ENCODE measurements at places on chromosomes 2 and 18.

GRCh38 chr2:60707750-60708371 is 48.2 kb upstream of the PAPOLG start:
- no peak for DNase-seq

GRCh38 chr18:68034296-68034695 is 517.8 kb upstream of the DSEL start:
- DNase-seq = no peak

DNA sequence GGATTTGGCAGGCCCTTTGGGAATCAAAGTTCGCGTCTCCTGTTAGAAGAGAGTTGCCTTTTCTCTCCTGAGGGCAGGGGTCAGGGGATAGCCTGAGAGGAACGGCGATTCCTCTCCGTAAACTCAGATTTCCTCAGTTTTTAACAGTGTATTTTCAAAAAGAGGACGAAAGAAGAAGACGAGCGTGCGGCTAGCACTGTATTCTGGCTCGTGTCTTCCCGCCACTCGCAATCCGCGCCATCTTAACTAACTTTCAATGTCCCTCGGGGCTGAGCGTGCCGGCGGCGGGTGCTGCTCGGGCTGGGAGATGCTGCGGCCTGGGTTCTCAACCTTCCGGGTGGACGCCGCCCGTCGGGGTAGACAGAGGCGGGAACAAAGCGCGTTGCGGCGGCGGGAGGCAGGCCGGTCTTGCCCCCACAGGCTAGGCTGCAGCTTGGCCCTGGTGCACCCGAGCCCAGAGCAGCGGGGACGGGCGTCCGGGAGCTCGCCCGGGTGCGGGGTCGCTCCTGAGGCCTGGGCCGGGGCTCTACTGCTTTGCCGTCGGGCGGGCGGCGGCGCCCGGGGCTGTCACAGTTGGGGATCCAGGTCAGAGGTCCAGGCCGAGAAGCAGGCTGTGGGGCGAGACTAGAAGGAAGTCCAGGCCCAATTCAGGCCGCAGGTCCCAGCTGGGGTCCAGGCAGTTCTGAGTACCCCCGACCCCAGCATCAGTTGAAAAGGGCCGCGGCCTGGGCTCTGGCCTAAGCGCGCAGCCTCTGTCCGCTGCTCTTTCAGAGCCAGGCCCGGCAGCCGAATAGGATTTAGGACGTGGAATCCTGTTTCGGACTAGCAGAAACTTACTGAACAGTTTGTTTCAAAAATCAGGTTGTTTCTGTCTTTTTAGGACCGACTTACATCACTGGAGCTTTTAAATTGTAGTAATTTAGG is 11.8 kb downstream of the TBR1 start:
- DNase-seq = no peak

- DNase-seq = no peak
Observed at GRCh38 chr2:226048611-226049010, 649.1 kb downstream of the NYAP2 start.

GRCh38 chr2:59413751-59414570 is 1139.5 kb downstream of the BCL11A start:
- no peak for DNase-seq

DNA sequence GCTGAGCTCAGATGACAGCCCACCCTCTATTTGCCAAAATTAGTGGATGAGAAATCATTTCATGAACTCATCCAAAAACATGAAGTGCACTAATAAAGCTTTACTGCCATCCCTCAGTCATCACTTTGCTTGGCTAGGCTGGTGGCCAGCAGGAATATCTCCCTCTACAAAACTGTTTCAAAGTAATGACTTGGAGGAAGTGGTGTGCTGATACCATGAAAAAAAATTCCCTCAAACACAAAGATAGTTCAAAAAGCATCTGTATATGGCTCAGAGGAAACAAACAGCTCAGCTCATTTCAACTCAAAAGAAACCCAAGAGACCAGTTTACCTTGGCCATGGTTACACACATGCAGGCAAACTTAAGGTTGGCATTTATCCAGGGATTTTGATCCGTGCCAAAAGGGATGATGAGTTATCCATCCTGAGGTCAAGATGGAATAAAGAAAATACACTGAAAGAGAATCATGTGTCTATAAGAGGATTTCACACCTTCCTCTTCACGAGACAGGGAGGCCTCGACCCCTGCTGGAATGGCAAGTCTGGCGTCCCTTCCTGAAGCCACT is 18.4 kb upstream of the WIPF1 start:
- no peak for DNase-seq

- DNase-seq = no peak
Observed at GRCh38 chr2:73109431-73110167, 3.1 kb downstream of the RAB11FIP5 start.

DNA sequence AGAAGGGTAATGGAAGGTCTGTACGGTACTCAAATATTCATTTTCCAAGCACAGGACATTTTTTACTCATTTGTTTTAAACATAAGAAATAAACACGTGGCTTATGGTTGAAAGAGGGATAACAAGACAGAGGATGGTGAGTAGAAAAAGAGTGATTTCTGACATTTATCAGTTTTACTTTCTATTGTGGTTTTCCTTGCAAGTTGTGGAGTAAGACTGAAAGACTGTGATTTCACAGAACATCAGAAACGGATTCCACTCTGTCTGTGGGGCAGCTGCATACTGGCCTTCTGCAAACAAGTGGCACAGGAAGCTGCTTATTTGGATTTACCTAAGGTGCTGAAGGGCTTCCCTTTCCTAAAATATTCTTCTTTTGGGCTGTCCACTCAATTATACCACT is 122.2 kb upstream of the ITGB6 start:
- DNase-seq = no peak

GRCh38 chr2:45242161-45242741 is 233.0 kb upstream of the SIX2 start:
- no peak for DNase-seq

- DNase-seq = no peak
Observed at GRCh38 chr2:144582651-144583380, 62.9 kb upstream of the ZEB2 start.

DNA sequence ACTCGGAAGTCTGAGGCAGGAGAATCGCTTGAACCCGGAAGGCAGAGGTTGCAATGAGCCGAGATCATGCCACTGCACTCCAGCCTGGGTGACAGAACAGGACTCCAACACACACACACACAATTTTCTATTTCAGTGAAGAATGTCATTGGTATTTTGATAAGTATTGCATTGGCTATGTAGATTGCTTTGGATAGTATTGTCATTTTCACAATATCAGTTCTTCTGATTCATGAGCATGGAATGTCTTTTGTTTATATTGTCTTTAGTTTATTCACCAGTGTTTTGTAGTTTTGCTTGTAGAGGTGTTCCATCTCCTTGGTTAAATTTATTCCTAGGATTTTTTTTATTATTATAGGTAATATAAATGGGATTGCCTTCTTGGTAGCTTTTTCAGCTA is 693.4 kb upstream of the SYT4 start:
- no peak for DNase-seq

- no peak for DNase-seq
Observed at GRCh38 chr2:201888426-201888800, 82.1 kb downstream of the CDK15 start.

GRCh38 chr2:134919341-134920210 is 954 bp downstream of the CCNT2 start:
- DNase-seq = peak; percentile 60

DNA sequence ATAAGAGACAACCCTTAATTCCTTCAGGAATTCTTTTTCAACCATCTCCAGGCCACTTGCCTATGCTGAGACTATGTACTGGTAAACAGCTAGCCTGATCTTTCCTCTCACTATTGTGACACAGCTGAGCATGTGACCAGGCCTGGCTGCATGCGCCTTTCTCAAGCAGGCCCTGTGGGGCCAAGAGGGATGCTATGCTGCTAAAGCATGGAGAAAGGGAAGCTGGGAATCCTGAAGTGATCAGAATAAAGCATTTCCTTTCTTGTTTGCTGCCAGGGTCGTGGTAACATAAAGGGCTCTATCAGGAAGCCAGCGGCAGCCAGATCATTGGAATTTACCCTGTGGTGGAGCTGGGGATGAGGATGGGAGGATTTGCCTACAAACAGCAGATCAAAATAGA is 29.8 kb upstream of the LCLAT1 start:
- DNase-seq = peak; percentile 82

DNA sequence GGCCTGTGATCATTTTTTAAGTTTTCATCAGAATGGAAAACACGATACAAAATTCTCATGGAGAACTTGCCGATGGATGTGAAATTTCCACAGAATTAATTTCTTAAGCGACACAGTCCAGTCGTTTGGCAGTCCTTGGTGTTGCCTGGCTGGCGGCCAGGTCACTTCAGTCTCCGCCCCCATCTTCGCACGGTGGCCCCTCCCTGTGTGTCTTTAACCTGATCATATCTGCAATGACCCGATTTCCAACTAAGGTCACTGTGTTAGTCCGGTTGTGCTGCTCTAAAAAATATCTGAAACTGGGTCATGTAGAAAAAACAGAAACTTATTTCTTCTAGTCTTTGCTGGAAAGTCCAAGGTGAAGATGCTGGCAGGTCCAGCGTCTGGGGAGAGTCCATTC is 44.5 kb upstream of the COPS8 start:
- peak; percentile 74 for DNase-seq

- no peak for DNase-seq
Observed at GRCh38 chr18:49976795-49977560, 163.6 kb upstream of the ACAA2 start.

DNA sequence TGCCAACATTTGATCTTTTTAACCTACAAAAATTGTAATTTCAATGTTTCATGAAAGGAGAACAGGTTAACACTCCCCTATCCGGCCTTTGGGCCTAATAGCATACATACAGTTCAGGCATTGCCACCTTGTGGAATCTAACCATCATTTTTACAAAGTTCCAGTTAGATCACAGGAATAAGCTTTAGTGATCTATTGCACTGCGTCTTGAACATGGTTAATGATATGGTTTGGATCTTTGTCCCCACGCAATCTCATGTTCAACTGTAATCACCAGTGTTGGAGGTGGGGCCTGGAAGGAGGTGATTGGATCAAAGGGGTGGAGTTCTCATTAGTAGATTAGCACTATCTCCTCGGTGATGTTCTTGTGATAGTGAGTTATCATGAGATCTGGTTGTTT is 58.2 kb upstream of the NEUROD1 start:
- DNase-seq = no peak

- DNase-seq = no peak
Observed at GRCh38 chr2:204436230-204436629, 109.0 kb upstream of the PARD3B start.

- no peak for DNase-seq
Observed at GRCh38 chr2:49189512-49190225, 35.4 kb upstream of the FSHR start.

GRCh38 chr2:32514946-32515345 is 112.9 kb upstream of the TTC27 start:
- no peak for DNase-seq

DNA sequence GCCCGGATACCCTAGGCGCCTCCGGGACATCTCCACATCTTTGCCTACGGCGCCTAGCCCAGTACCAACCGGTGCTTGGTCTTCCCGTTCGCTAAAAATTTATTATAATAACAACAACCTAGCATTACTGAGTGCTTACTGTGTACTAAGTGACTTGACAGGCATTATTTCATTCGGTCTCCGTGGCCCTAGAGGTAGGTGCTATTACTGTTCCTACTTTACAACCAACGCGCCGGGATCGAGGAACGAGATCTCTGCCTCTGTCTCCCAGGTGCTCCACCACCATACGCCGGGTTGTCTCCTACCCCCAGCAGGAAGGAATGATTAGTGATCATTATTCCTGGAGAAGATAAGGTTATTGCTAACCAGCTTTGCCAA is 657 bp upstream of the BIN1 start:
- DNase-seq = peak; percentile 57
